Stimulated activated CD4-positive, alpha-beta T cell treated with anti-CD3 and anti-CD28 coated beads, Interleukin-4, amount 100 ng/mL, for 24 hours (primary cell): ENCODE measurements at places on chromosomes 3 and 15.

DNA sequence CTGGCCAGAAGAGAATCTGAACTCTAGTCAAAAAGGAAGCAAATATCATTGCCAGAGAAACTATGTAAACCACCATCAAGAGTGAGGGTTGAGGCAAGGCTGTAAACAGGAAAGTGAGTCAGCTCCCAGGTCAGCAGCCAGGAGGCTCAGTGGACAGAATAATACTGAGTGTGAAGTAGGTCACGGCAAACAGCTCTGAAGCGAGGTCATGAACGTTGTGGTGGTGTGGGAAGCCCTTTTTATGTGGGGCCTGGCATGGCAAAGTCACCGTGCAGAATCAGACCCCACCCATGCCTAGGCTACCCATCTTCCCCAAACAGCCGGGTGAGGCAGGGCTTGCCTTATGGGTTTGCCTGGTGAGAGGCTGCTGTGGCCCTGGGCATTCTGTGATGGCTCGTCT lies 43.9 kb downstream of the THBS1 start:
- peak; percentile 67 for DNase-seq

DNA sequence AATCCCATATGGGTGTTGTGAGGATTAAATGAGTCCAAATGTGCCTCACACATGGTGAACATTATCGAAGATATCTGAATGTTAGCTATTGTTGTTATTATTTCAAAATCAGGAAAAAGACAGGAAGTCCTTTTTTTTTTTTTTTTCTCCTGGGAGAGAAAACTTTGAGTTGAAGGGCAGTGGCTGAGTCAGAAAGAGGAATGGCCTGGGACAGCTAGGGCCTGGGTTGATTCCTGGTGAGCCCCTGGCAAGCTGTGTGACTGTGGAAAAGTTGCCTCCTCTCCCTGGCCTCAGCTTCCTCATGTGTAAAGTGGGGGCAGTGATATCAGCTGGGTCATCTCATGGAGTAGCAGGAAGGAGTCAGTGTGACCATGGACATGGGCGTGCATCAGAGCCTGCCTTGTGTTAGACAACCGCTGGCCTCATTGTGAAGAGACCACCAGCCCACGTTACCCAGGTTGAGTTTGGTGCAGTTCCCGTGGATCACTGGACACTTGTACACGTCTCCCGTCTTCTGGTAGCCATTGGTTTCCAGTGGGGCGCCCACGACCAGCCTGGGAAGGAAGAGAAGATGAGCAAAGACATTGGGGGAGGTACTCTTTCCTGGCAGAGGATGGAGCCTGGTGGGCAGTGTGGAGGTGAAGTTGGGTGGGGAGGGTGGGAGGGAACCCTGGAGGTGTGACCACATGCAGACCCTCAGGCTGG lies 63.1 kb downstream of the ITGA11 start:
- no peak for DNase-seq

GRCh38 chr3:138220788-138221187 lies 33.7 kb downstream of the ARMC8 start:
- no peak for DNase-seq

DNA sequence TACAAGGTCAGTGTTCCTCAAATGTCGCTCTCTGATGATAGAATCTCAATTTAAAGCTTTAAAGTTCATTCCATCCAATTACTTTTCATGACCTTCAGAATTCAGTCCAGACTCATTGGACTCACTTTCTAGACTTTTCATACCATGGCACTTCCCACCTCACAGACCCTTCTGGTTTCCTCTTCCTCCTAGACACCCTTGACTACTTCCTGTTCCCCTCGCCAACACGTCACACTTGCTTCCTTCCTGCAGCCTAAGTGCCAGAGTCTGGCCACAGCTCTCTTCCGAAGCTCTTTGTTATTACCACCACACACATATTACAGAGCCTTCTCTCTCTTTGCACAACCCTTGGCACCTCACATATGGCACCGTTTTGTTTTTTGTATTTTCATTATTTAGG lies 59.1 kb upstream of the UMPS start:
- DNase-seq = no peak

- no peak for DNase-seq
Measured at GRCh38 chr3:44883213-44883955, 9.0 kb downstream of the TGM4 start.

- no peak for DNase-seq
Measured at GRCh38 chr15:35741881-35742280, 195.9 kb upstream of the DPH6 start.

DNA sequence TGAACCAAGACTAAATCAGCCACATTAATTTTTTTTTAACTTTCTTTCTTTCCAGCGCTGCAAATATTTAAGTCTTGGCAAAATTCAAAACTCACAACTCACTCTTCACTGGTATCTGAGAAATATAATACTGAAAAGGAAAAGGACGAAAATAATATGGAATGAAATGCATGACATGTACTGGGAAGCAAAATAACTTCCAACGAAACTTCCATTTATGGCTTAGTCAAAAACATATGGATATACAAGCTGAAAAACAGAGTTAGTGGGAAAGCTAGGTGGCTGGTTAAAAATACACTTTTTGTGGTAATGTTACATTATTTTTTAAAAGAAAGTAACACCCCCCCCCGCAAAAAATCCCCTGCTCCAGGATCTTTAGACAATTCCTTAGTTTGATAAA lies 86.1 kb downstream of the TM4SF4 start:
- no peak for DNase-seq

DNA sequence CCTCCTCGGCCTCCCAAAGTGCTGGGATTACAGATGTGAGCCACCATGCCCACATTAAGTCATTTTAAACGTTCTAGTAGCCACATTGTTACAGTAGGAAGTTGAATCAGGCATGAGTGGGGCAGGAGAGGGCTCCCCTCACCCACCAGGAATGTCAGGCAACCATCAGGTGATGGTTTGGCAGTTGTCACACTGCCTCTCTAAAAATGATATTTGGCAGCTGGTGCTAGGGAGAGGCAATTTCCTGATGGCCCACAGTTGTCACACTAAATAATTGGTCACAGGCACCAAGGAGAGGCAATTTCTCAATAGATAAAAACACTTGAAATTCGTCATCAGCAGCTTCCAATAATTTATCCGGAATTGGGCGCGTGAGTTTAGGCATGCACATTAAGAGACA lies 79.2 kb upstream of the ABHD2 start:
- no peak for DNase-seq

DNA sequence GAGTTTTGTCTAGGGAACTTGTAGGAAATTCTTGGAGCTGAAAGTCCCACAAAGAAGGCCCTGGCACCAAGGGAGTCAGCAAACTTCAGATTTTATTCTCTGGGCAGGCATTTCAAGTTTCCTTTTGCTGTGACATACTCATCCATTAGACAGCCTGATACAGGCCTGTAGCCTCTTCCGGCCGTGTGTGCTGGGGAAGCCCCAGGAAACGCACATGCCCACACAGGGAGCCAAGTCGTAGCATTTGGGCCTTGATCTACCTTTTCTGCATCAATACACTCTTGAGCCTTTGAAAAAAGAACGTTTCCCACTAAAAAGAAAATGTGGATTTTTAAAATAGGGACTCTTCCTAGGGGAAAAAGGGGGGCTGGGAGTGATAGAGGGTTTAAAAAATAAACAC lies 15.0 kb downstream of the TIGIT start:
- peak; percentile 71 for DNase-seq

DNA sequence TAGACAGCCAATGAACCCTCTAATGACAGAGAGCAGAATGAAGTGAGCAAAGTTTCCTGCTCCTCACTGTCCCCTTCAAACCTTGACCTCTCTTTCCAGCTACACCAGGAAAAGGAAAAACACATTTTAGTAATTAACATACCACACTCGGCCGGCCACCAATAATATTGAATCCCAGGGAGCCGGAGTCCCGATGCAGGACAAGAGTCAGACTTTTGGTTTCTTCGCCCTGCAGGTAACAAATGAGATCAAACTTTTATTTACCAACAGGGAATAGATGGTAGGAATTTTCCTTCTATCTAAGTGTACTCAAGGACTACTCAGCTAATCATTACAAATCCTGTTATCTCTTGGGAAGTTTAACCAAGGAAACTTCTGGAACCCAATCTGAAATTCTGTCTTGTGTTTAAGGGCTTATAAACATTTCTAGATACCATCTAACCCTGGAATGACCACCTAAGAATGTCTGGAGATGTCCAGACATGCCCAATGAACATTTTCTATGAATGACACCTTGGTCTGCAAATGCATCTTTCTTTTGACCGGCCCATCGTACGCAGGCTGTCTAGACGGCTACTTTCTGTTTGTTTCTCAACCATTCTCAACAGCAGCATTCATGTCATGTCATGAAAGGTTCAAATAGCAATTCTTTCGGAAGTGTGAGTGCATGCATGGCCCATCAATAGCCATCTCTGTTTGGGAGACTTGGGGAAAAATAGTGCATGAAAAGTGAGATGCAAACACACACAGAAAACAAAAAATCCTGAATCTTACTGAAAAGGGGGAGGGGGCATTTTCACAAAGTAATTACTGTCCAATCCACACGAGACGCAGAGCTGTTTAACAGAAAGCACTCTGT lies 16.1 kb downstream of the PDZRN3 start:
- DNase-seq = no peak

GRCh38 chr15:73298522-73299245 lies 70.1 kb downstream of the HCN4 start:
- no peak for DNase-seq

- DNase-seq = no peak
Measured at GRCh38 chr3:106810300-106810875, 566.9 kb upstream of the CCDC54 start.

- DNase-seq = no peak
Measured at GRCh38 chr3:184082465-184082864, 14.4 kb upstream of the HTR3E start.

GRCh38 chr3:85539232-85539631 lies 580.4 kb downstream of the CADM2 start:
- DNase-seq = no peak

GRCh38 chr3:123833398-123833785 lies 50.7 kb downstream of the MYLK start:
- no peak for DNase-seq

DNA sequence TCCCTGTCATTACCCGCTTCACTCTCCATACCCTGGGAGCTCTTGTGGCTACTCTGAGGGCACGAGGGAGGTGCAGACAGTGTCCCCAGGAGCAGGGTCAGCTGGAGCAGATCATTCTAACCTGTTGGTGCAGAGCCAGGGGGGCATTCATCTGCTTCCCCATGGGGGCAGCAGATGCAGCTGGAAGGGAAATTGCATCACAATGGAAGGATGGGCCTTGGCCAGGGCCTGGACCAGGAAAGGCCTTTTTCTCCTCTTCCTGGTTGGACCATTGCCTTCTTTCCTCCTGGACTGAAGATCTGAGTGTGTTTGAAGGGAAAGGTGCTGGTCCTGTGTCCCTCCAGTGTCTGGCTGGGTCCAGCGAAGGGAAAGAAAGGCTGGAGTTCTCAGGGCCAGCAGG lies 55.7 kb downstream of the EPHB1 start:
- no peak for DNase-seq

DNA sequence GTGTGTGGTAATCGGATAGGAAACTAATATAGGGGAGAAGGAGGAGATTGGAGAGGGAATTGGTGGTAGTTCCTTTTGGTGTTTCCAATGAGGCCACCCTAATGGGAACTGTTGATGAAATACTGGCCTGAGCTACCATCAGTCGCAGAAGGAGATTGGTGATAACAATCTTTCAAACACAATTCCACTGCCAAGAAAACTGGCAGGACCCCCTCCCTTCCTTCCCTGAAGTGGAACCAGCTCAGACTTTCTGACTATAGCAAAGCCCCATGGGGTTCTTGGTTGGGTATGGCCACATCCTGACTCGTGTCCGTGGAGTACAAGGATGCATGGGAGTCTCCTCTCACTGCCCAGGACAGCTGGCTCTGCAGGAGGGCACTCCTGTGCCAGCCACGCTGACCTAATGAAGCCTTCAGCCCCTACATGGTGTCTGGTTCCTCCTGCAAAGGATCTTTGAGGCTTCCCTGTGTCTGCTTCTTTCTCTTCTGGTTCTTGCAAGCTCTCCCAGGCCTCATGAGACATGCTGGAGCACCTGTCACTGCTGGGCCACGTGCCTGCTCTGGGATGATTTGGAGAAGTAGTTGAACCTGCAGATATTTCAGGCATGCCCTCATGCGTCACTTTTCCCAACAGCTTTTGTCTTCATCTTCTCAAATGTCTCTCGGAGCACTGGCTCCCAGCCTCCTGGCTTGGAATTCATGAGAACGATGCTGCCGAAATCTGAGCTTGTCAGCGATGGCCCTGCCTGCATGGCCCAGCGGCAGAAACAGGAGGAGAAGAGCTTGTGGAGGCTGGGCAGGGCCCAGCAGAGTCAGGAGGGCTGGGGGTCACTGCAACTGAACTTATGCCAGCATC lies 90.0 kb upstream of the ADPGK start:
- no peak for DNase-seq

DNA sequence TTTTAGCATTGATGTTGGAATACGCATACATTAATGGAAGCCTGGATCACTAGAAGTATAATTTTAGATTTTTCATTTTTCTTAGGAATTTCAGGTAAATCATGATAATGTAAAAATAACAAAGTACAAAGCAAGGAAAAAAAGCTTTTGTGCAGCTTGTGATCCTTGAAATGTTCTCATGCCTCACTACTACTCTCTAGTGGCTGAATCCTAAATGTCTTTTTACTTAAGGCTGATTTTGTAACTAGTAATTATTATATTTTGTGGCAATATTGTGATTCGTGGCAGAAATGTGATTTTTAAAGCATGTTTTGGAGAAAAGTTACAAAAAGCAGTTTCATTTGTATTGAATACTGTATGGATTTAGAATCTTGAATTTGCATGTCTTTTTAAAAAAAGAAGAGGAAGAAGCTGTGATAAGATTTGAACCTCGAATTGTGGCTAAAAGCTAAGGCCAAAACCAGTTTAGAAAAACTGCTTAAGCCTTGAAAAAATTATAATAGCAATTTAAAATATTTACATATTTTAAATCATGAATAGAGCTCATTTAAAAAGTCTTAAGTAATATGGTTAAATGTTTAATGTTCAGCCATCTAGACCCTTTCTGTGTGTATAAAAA lies 39.0 kb downstream of the U2SURP start:
- no peak for DNase-seq

GRCh38 chr3:188584958-188585689 lies 431.2 kb downstream of the LPP start:
- no peak for DNase-seq

GRCh38 chr15:39502082-39502447 lies 78.8 kb upstream of the THBS1 start:
- DNase-seq = no peak

DNA sequence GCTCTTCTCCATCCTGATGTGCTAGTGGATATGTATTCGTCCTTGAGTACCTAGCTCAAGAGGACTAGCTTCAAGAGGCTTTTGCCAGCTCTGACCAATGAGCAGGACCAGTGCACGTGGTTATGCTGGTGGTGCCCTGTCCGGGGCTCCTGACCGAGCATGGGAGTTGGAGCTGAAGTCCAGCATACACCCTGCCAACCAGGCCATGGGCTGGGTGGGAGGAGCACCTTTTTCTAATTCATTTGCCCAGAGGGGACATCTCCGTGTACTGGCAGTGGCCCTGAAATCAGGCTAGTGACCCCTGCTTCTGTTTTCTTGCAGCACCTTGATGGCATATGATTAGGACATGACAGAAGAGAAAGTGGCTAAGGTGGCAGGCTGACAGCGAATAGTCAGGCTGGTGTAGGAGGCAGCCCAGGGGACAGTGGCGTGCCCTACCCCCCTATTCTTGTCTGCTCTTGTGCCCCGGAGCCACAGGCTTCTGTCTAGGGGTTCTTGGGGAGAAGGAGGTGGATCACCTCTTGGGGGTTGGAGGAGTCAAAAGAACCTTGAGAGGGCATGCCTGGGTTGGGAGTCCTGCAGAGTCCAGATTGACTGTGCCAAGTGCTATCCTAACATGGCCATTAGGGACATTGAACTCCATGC lies 16.5 kb downstream of the PODXL2 start:
- no peak for DNase-seq

- DNase-seq = no peak
Measured at GRCh38 chr3:165404357-165405027, 208.3 kb upstream of the SLITRK3 start.
